ENCODE measurements at places on chromosomes 4 and X.

DNA sequence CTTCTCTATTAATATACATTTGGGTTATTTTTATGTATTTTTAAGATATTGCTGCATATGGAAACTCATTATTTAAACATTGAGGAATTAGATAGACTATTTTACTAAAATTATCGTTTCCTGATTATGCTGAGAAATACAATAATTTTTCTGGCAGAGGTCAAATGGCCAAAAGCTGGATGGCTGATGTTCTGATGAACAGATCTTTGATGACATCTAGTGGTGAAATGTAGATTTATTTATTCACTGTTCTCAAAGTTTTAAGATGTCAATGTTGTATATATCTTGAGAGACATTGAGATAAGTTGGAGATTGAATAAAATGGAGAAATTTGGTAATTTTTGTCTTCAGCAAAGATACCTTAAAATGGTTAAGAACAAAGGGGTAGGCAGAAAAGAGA is 96.2 kb downstream of the UGT8 start:
- DNase-seq, result no peak

- peak; percentile 22 for DNase-seq
Measured at GRCh38 chrX:64975491-64975890, 759 bp downstream of the ZC4H2 start.

GRCh38 chr4:83112678-83113428 is 1.7 kb downstream of the PLAC8 start:
- DNase-seq, result no peak

DNA sequence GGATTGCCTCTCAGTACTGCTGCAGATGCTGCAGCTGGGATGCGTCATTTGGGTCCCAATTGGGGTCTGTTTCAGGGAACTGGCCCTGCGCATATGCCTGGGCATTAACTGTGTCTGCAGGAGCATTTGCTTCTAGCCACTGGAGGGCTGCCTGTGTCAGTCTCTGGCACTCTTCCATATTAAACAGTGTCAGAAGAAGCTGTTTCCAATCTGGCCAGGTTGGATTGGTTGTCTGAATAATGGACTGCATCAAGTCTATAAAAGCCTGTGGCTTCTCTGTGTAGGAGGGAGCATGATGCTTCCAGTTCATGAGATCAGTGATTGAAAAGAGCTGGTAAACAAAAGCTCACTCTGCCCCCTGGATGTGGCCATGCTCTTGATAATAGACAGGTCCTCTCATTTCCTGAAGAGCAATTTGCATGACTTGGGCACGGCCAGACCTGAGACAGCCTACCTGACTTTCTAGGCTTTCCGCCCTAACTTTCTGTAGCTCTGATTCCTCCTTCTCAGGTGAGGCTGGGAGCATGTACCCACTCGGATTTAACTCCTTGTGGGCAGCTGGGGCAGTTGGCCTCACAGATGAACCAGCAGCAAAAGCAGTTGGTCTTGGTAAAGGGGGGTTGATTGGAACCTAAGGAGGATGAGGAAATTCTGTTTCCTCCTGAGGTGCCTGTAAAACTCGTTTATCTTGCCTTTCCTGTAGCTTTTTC is 29.2 kb downstream of the SULT1E1 start:
- DNase-seq, result no peak

DNA sequence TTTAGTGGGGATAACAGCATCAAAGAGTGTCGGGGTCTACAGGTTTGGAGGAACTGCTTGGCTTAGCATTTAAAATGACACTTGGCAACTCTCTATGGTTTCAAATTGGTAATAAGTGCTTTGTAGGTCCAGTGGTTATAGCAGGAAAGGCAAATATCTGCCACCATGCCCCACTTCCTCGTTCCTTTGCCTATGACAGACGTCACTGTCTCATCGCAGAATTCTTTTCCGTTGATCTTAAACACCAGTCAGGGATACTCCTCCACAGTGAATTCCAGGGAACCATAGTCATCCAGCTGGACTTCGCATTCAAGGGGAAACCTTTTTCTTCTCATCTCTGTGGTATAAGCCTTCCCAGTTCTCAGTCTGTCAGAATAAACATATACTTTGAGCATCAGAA is 319.1 kb downstream of the GPAT3 start:
- no peak for DNase-seq
